Esophagus squamous epithelium (tissue), 5 donors: ENCODE measurements at places on chromosomes 13 and 19.

DNA sequence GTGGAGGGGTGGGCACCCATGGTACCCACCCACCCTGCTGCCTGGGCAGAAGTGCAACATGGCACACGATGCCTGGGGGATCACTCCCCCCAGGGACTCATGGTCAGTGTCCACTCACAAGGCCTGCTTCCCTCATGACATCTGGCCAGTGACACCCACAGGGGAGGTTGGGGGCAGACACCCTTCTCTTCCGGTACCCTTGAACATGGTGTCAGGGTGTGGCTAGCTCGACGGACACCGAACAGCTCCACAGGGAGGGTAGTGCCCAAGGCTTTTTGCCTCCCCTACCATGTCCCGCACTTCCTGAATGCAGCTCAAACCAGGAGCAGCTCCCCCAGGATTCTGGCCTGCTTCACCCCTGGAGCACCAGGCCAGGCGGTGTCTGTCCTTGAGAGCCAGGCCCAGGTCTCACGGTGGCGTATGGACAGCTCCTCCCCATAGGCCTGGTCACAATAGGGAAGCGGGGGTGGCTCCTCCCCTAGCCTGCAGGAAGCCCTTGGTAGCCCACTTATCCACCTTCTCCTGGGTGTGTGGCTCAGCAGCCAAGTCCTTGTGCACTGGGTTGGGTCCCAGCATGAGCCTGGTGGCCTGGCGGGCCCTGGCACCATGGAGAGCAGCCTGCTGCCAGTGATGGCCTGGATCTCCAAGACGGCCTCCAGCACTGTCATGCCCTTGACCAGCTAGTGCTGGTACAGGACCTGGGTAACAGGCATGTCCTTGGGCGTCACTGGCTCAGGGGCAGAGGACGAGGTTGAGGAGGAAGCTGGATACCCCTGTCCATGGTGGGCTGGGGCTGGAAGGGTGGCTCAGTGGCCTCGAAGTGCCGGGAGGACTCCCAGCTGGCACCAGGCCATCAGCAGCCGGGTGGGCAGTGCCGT lies 7.8 kb downstream of the ACP4 start:
- no peak overlapping the region for H3K4me3 ChIP-seq
- DNase-seq, result no peak
- H3K27me3 ChIP-seq, result no peaks in the 10 kb centered on the region
- H3K4me1 ChIP-seq, result peaks cover 3% of the 10 kb centered on the region

GRCh38 chr13:37484056-37484455 lies 114.5 kb downstream of the POSTN start:
- no peak overlapping the region for H3K27ac ChIP-seq
- H3K4me1 ChIP-seq, result no peaks in the 10 kb centered on the region
- no peaks in the 10 kb centered on the region for H3K36me3 ChIP-seq
- DNase-seq, result no peak

DNA sequence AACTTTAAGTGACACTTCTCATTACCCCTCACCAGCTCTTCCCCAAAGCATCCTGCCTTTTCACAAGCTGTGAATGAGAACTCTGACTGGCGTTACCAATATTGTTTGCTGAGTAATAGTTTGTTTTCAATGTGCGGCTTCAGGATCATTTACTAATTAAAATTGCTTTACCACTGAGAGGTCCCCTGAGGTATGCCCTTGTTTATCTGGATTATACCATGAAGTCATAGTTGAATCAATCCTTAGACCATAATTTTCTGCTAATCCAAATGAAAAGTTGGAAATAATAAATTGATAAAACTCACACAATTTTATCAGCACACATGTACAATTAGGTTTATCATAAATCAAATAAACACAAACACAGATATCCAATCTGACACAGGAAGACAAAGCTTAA lies 568.8 kb downstream of the PCDH9 start:
- H3K27me3 ChIP-seq, result no peaks in the 10 kb centered on the region
- no peak for DNase-seq
- H3K27ac ChIP-seq, result no peak overlapping the region
- H3K4me3 ChIP-seq, result no peak overlapping the region
- peaks cover 3% of the 10 kb centered on the region for H3K4me1 ChIP-seq

DNA sequence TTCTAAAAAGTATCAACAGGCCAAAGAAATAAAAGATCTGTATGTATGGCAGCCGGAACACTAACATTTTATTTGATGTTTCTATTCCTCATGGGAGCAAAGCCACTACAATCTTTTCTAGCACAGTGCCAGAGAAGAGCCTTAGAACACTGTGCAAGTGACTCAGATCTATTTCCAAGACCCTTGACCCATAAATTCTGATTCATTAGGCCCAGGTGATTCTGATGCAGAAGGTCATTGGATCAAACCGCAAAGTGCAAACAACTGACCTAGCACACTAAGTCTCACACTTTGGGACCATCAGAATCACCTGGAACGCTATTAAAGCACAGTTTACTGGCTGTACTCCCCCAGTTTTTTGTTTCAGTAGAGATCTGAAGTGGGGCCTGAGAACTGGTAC lies 87.6 kb downstream of the MYCBP2 start:
- no peak overlapping the region for H3K4me3 ChIP-seq
- DNase-seq, result no peak
- H3K4me1 ChIP-seq, result no peaks in the 10 kb centered on the region
- H3K36me3 ChIP-seq, result peaks cover 84% of the 10 kb centered on the region

GRCh38 chr19:40270362-40271089 lies 14.6 kb downstream of the AKT2 start:
- no peaks in the 10 kb centered on the region for H3K36me3 ChIP-seq
- no peak overlapping the region for H3K4me3 ChIP-seq
- peaks cover 10% of the 10 kb centered on the region for H3K4me1 ChIP-seq
- H3K27ac ChIP-seq, result no peak overlapping the region
- DNase-seq, result no peak
- no peaks in the 10 kb centered on the region for H3K27me3 ChIP-seq

DNA sequence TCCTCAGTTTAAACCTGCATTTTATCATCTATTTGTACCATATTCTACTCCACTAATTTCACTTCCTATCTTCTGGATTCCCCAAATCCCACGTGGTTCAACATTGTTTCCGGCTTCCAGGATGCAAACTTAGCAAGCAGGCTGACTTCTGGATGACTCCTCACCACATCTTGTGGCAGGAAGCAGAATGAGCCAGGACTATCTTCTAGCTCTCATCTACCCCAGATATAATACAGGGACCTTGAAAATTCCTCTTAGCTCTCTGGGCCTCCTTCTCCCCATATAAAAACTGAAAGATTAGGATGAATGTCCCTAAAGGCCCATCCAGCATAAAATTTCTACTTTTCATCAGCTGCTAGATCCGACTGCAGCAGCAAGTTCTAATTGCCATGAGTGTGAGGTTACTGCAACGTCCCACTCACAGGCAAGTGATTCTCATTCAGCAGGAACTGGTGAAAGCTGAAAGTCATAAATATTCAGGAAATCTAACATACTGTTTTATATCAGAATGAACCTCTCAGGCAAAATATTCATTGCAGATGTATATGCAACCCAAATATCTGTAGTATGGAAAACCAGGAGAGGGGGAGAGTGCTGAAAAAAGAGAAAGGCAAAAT lies 93.4 kb downstream of the KCTD12 start:
- DNase-seq, result no peak
- H3K4me1 ChIP-seq, result no peaks in the 10 kb centered on the region
- H3K36me3 ChIP-seq, result no peaks in the 10 kb centered on the region
- no peak overlapping the region for H3K27ac ChIP-seq
- H3K27me3 ChIP-seq, result no peaks in the 10 kb centered on the region
- H3K4me3 ChIP-seq, result no peak overlapping the region

GRCh38 chr13:35162420-35162819 lies 220.3 kb downstream of the NBEA start:
- no peaks in the 10 kb centered on the region for H3K4me1 ChIP-seq
- no peak overlapping the region for H3K4me3 ChIP-seq
- no peak overlapping the region for H3K27ac ChIP-seq

GRCh38 chr13:88919970-88920628 lies 1248.9 kb downstream of the SLITRK5 start:
- H3K27me3 ChIP-seq, result no peaks in the 10 kb centered on the region
- H3K4me3 ChIP-seq, result no peak overlapping the region
- no peak for DNase-seq
- no peaks in the 10 kb centered on the region for H3K4me1 ChIP-seq

DNA sequence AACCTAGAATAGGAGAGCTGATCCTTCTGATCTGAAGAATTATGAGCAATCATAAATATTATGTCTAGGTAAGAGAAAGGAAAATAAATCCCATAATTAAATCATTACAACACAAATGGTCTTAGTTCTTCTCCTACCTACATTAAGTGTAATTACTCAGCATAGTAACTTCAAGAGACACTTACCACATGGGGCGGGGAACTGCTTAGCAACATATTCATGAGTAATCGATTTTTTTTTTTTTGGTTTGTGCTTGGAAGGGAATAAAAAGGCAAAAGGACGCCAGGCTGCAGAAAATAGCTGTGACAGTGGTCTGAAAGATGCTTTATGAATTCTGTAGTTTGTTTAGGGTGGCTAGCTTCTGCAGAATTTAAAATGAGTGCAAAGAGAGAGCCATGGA lies 103.3 kb upstream of the HTR2A start:
- no peaks in the 10 kb centered on the region for H3K4me1 ChIP-seq
- H3K4me3 ChIP-seq, result no peak overlapping the region
- no peak overlapping the region for H3K27ac ChIP-seq
- H3K27me3 ChIP-seq, result peaks cover 3% of the 10 kb centered on the region
- DNase-seq, result no peak

- H3K27ac ChIP-seq, result no peak overlapping the region
- no peak overlapping the region for H3K4me3 ChIP-seq
- H3K4me1 ChIP-seq, result peaks cover 18% of the 10 kb centered on the region
- H3K36me3 ChIP-seq, result peaks cover 37% of the 10 kb centered on the region
- H3K27me3 ChIP-seq, result no peaks in the 10 kb centered on the region
These were observed 43.3 kb downstream of the EPS15L1 start for GRCh38 chr19:16428372-16429036.
